Activated CD8-positive, alpha-beta memory T cell treated with anti-CD3 and anti-CD28 coated beads for 24 hours (primary cell): ENCODE measurements at places on chromosomes 4 and X.

DNA sequence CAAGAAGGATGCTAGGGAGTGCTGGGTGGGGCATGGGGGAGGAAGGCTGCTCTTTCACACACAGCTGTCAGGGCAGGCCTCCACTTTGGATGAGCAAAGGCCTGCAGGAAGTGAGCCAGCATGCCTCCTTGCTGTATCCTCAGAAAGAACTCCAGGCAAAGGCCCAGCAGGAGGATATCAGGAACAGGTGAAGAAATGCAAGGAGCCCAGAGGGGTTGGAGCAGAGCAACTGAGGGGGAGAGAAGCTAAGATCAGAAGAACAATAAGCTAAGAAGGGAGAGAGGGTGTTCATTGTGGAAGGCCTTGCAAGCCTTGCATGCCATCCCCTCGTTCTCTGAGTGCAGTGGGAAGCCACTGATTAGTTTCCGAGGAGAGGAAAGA is 115.1 kb downstream of the CAMK2D start:
- no peak for DNase-seq

- no peak for DNase-seq
These were observed 875.5 kb upstream of the INTU start for GRCh38 chr4:126757219-126757618.

DNA sequence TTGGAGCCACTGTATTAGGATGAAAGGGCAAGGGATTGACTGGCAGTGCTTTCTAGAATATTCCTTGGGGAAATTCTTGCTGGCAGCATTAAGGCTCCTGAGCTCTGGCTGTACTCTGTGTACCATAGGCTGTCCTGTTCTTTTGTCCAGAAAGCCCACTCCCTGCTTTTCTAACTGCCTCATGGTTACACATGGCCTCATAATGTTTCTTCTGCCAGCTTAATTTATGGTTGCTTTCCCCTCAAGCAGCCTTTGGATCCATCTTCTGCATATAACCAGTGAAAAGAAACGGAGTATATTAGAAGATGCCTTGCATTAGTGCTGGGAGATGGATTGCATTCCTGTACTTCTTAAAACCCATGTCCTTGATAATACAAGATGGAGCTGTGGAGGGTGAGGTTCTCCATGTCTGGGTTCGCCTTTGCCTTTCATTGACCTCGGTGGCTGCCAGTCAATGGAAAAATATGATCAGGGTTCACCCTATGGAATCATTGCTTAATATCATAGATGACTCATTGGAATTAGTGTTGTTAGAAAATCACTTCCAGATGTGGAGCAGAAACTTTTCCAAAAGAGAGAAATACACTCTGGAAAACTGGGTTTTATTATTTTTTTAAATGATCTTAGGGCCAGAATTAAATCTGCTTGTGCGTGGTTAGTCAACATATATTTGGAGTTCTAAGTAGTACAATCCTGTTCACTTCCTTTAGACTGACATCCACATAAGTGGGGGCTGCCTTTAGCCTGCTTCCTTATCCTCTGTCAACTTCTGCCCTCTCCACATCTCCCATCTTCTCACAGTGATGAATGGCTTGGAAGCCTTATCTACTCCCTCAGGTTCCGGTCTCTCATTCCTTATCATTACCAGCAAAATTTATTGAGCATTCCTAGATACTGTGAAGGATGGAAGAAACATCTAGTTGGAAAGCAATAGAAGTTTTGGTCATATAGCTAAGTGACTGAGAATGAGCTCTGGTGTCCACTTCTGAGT is 24.9 kb downstream of the DOCK11 start:
- DNase-seq, result no peak

GRCh38 chr4:181594188-181594587 is 649.0 kb upstream of the TENM3 start:
- no peak for DNase-seq

DNA sequence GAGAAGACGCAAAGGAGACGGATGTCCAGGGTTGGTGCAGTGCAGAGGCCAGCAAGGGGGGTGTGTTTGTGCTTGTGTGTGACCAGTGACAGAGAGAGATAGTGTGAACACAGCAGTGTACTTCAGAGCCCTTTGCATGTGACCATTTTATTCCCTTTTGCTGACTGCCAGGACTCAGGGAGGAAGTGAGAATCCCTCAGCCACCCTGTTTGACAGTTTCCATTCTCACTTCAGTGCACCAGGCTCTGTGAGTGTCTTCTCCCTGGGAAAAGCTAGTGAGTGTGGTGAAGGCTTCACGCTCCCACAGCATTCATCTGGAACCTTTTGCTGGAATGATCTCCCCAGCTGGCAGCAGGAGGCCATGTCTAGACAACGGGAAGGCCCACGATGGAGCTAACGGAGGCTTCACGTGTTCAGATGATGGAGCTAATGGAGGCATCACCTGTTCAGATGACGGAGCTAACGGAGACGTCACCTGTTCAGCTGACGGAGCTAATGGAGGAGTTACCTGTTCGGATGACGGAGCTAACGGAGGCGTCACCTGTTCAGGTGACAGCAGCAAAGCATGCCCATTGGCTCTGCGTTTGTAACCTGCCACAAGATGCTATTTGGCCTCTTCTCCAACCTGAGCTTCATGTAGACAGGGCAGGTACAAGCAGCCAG is 195.4 kb downstream of the AFAP1 start:
- no peak for DNase-seq

DNA sequence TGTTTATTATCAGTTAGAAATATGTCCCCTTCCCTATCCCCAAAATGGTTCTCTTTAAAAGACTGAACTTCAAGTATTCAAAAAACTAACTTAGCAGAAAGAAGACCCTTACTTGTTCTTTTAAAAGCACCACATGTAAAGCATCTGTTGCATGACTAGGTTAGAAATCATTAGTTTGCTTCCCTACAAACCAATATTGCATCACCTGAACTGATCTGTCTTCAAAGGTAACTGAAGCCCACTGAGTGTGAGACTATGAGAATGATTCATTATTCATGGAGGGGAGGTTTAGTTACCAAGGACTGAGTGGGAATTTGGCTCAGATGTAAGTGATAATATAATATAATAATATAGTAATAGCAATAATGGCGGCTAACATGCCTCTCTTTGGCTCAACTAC is 231.7 kb downstream of the SPRY1 start:
- DNase-seq, result no peak

DNA sequence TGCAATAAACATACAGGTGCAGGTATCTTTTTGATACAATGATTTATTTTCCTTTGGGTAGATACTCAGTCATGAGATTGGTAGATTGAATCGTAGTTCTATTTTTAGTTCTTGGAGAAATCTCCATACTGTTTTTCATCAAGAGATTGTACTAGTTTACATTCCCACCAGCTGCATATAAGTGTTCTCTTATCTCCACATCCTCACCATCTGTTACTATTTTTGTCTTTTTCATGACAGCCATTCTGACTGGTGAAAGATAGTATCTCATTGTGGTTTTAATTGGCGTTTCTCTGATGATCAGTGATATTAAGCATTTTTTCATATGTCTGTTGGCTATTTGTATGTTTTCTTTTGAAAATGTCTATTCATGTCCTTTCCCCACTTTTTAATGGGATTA is 202.2 kb downstream of the RAPGEF2 start:
- DNase-seq, result no peak

GRCh38 chr4:5957076-5957475 is 61.2 kb downstream of the C4orf50 start:
- no peak for DNase-seq

DNA sequence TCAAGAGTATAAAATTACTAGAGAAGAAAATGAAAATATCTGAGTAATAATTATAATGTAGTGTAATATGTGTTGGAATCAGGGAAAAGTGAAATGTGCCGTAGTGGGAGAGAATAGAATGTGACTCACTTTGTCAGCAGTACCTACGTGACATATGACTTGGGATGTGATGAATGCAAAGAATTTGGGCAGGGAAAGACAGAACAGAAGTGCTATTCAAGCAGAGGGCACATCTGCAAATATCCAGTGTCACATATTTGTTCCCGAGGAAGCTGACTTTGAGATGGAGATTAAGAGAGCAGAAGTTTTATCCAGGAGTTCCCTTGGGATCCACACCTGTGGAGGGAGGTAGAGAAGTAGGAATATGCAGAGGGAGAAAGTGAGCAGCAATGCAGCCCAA is 69.3 kb upstream of the HS3ST1 start:
- no peak for DNase-seq

DNA sequence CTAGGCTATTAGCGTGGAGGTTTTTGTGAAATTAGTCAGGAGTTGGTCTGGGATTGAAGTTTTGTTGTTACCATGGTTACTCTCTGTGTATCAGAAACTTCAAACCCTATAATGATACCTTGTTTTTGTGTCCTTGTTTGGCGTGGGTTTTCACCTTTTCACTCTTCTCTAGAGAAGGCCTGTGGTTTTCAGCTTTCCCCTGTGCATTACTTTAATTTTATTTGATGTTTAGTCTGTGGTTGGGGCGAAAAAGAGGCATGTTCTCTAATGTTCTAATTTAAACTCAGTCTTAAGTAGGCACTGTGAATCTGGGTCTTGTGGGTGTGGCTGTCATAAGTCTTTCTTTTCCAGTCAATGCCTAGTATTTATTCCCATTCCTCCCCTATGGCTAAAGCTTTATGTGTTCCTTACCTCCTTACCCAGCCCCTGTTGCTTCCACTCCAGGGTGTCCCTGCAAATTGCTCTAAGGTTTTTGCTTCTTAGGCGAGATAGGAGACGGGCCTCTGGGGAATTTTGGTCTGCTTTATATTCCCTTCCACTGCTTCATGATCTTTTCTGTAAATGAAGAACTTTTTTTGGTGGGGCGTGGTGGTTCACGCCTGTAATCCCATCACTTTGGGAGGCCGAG is 326.3 kb upstream of the ZCCHC13 start:
- no peak for DNase-seq

GRCh38 chrX:34585561-34585960 is 71.5 kb downstream of the TMEM47 start:
- DNase-seq, result no peak

- DNase-seq, result no peak
These were observed 51.5 kb downstream of the SEL1L3 start for GRCh38 chr4:25811374-25811690.

DNA sequence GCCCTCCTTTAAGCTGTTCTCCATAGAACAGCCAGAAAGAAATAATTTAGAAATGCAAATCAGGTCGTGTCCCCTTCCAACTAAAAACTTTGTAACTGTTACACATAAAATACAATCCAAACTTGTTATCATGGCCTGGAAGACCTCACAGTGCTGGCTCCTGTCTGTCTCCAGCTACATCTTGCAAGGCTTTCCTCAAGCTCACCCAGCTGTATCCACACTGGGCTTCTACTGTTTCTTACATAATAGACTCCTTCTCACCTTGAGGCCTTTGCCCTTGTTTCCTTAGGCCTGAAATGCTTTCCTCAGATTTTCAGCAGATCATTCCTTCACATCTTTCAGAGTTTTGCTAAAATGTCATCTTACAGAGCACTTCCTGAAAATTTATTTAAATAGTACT is 33.5 kb upstream of the USP53 start:
- no peak for DNase-seq

GRCh38 chr4:65023883-65024670 is 614.8 kb upstream of the TECRL start:
- DNase-seq, result no peak

DNA sequence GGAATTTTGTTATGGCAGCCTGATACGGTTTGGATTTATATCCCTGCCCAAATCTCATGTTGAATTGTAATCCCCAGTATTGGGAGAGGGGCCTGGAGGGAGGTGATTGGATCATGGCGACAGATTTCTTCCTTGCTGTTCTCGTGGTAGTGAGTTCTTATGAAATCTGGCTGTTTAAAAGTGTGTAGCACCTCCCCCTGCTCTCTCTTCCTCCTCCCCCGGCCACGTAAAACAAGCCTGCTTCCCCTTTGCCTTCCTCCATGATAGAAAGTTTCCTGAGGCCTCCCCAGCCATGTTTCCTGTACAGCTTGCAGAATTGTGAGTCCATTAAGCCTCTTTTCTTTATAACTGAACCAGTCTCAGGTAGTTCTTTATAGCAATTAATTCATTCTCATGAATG is 37.9 kb downstream of the SUPT20HL2 start:
- no peak for DNase-seq

DNA sequence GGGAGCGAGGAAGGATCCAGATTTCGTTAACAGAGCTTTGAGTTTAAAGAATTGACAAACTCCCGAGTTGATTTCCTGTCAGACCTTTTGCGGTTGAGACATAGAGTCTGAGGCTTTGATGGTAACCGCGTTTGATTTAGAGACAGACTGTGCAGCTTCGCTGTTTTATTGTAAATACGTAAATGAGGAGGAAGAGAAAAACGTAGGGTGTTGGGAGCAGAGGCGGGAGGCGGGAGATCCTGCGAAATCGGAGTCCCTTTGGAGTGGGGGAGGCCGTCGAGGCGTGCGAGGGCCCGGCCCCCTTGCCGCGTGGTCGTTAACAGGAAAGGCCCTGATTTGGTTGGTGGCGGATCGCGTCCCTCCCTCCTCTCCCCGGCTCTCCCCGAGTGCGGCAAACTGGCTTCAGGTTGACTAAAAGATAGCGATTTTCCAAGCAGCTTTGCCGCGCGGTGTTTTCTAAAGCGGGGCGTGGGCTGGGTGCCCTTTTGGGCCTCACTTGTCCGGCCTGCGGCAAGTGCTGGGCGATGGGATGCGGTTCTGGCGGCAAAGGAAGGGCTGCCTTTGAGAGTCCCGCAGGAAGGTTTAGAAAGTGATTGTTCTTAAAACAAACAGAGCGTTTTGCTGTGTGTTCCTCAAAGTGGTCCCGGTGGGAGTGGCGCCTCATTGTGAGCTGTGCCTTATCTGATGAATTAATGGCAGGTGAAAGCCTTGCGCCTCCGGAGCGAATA is 857 bp downstream of the SCML1 start:
- no peak for DNase-seq
